ENCODE measurements at places on chromosomes 5 and 9. TPM values are rescaled to one million over a fixed set of nuclear protein-coding genes. Genes with fewer than 3 reads are reported as not detected.

Gene WHRN
- total RNA-seq: 6.9 TPM

Gene TMEM174
- total RNA-seq: not detected

Gene FOXD1
- 17.4 TPM for total RNA-seq

Gene FST
- 7.1 TPM for total RNA-seq

Gene MSX2
- 5.2 TPM for total RNA-seq

Gene RNF183
- total RNA-seq: not detected

Gene FAM200C
- 1.9 TPM for total RNA-seq

Gene CFAP157
- total RNA-seq: 0.06 TPM

Gene CAMK2A
- 0.76 TPM for total RNA-seq

Gene CDH9
- total RNA-seq: not detected

Gene RPP25L
- 48.2 TPM for total RNA-seq

Gene C9orf40
- 10.4 TPM for total RNA-seq

Gene DBH
- total RNA-seq: not detected

Gene YTHDC2
- 7.8 TPM for total RNA-seq

Gene HMGCS1
- 50.4 TPM for total RNA-seq

Gene SLC6A3
- total RNA-seq: 0.09 TPM

Gene RELL2
- 2.9 TPM for total RNA-seq

Gene PCDHGA7
- total RNA-seq: 1.0 TPM

Gene HRCT1
- total RNA-seq: 0.38 TPM

Gene CARTPT
- not detected for total RNA-seq

Gene OR2K2
- total RNA-seq: not detected

Gene IFNA6
- not detected for total RNA-seq
